Activated B cell treated with CpG ODN at 0.5 μM for 24 hours (primary cell): ENCODE measurements at places on chromosomes 7 and 10.

DNA sequence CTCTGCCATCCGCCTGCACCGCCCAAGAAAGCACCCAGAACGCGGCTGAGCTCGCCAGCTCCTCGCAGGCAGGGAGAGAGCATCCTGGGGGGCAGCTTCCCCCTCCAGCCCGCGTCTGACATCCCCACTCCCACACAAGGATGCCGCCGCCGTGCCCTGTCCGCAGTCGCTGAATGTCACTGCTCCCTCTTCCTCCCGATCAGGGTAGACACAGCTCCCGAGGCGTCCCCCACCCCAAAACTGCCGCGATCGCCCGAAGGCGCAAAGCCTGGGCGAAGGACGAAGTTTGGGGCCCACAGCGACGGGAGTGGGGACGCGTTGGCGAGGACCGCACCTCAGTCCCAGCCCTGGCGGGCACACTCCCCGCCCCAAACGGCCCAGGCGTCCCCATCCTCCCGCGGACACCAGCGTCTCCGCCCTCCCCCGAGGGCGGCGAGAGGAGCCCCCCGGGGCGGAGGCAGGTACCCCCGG is 1.5 kb upstream of the KAT6B start:
- peak; percentile 56 for DNase-seq

DNA sequence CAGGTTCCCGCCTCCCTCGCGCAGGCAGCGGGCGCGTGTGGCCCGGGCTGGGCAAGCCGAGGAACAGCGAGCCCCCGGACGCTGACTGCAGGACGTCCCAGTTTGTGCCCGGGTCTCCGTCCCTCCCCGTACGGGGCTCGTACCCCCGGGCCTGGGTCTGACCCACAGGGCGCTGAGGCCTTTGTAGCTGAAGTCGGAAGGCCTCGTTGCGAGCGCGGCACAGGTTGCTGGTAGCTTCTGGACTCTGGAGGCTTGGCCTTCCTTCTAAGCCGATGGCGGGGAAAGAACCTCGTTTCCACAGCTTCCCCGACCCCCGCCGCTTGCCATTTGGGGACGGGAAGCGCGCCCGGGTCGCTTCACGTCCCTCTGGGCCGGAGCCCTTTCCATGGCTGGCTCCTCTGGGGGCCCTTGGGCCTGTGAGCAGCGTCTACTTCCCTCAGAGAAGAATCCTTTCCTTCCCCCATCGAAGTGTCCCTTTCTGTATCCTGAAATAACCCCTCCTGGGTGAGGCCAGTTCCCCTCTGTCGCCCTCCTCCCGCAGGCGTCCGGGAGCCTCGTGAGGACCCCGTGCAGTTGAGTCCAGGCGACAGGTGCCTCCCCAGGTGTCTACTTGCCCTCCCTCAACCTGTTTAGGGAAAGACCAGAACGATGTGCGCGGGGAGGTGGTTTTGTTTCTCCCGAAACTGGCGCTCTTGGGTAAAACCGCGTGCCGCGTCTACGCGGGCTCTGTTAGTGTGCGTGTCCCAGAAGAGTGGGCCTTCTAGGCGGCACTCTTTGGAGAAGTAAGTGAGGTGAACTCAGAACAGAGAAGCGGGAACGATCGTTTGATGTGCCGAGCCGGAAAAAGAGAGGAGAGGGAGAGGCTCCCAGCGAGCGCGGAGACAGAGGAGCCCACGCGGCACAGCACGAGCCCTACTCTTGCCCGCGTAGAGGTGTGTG is 9.3 kb downstream of the EVX1 start:
- no peak for DNase-seq

GRCh38 chr7:118094044-118094443 is 89.9 kb upstream of the LSM8 start:
- DNase-seq, result no peak

DNA sequence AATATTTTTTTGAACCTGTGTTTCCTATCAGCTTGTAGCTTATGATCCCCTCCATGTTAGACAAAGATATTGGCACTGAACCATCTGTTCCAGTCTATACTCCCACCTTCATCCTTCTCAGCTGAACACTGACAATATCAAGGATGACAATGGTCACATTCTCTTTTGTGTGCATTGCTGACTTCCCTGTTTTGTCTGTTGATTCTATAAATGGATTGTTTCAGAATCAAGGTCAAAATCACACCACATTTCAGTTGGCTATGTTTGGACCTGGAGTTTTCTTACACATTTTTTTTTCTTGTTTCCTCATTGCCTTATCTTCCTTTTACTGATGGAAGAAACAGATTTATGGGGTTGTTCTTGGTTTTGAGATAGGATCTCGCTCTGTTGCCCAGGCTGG is 11.3 kb upstream of the SMURF1 start:
- no peak for DNase-seq

DNA sequence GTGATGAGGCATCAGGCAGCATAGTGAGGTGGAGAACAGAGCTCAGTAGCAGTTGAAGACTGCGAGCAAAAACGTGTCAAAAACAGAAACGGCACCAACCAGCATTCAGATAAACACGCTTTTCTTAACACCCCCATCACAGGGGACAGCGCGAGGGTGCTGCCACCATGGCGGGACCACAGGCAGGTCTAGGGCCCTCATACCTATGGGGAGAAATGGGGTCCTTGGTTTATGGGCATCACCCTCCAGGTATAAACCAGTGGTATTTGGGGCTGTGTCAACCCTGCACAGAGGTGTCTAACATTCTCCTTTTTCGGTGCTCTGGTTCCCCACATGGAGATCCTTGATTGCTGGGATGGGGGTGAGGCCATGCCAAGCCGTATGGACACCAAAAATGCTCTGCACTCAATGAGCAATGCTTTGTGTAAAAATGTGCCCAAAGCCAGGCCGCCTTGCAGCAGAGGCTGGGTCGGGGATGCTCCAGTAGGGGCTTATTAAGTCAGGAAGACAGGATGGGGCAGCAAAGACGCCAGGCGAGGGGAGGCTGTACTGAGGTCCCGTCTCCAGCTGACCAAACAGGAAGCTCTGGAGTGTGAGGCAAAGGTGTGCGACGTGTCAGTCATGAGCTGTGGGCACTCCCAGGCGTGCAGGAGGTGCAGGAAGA is 191.5 kb downstream of the WDR37 start:
- DNase-seq, result no peak

DNA sequence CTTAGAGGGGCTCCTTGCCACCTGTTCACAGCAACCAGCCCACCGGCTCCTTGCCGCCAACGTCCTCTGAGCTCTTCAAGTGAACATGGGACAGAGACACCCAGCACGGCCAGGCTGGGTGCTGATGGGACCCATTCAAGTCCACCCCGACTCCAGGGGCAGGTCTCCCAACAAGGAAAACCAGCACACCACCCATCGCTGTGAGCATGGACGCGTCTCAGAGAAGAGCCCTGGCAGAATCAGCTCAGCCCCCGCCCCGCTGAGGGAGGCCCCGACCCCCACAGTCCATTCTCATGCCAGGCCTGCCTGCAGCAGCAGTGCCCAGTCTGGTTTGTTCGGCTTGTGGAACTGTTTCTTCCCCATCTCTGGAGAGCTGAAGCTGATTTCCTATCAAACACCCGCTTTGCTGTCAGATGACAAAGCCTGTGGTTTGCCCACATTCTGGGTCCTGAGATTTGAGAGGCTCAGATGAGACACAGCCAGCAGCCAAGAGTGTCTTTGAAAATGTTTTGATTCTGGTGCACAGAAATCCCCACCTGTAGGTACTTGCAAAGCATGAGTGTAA is 216.6 kb downstream of the ZMYND11 start:
- no peak for DNase-seq

DNA sequence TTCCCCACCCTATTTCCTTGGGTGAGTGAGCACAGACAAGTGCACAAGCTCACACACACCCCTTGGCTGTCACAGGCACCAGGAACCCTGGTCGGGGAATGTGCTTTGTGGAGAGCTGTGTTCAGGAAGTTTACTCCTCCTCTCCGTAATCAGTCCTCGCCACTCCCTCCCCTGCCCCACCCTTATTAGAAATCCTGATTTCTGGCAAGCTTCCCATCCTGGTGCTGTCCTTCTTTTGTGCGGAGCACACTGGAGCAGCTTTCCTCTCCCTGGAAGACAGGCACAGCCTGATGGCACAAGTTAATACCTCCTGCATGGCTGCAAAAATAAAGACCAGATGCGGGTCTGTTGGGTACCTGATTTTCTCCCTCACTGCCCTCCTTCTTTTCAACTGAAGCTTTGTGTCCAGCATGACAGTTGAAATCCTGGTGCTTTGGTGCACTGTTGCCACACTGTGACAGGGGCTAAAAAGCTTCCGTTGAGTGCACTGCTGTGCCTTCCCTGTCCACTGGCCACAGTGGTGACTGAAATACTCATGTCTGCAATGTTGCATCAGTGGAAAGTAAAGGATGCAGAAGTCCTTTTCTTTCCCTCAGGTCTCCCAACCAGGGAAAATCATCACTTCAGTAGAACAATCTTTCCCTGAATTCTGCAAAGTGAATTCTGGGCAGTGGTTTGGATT is 55.0 kb downstream of the LRRC4 start:
- no peak for DNase-seq

- no peak for DNase-seq
Measured at GRCh38 chr7:2523461-2523936, 3.9 kb downstream of the LFNG start.

DNA sequence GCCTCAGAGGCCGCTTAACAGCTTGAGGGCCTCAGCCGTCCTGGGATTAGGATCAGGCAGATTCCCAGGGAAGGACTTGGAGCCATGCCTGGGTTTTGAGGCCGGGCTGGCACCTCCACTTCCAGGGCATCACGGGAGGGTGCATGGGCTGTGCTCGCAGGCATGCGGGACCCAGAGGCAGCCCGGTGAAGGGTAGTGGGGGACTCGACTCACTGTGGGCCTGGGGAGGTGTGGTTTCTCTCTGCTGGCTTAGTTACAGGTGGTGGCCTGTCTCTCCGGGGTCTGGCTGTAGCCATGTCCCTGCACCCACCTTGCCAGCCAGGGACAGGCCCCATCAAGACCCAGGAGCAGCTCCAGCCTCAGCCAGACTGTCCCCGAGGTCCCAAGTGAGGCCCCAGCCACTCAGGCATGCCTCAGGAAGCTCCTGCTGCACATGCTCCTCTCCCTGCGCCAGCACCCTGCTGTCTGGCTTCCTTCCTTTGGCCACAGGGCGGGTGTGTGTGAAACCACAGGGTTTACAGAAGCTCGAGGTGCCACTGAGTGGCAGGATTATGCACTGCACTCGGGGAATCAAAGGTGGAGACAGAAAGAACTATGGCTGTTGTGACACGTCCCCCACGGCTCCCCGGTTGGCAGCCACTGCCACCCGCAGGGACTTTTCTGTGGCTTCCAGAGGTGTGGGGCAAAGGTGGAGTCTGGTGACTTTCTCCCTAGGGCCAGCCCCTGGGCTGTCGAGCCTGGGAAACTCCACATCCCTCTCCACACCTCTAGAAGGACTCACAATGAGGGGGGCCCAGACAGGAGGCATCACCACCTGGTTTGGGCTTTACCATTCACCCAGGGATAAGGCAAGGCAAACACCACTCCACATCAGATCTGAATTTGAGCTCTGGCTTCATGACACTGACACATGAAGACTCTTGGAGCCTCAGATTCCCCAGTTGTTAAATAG is 19.7 kb downstream of the GOLGA7B start:
- DNase-seq, result no peak

GRCh38 chr10:13560597-13560996 is 26.2 kb upstream of the PRPF18 start:
- DNase-seq, result no peak

- peak; percentile 73 for DNase-seq
Measured at GRCh38 chr7:66557214-66558200, 71.2 kb upstream of the KCTD7 start.

DNA sequence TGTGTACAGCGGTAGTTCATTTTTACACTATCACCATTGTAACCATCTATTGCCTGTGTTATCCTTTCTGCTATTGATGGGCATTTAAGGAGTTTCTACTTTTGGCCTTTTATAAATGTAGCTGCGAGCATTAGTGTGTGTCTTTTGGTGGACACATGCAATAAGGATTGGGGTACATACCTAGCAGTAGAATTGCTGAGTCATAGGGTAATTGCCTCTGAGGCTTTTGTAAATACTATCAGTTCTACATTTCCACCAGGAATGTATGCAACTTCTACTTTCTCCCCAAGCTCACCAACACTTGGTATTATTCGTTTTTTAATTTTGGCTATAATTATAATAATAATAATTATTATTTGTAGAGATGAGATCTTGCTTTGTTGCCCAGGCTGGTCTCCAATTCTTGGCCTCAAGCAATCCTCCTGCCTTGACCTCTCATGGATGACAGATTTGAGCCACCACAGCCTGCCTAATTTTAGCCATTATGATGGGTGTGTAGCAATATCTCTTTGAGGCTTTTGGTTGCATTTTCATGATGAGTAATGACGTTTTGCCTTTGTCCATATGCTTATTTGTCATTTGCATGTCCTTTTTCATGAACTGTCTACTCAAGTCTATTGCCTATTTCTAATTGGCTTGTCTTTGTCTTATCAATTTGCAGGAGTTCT is 277.0 kb downstream of the ACTR3B start:
- DNase-seq, result no peak

DNA sequence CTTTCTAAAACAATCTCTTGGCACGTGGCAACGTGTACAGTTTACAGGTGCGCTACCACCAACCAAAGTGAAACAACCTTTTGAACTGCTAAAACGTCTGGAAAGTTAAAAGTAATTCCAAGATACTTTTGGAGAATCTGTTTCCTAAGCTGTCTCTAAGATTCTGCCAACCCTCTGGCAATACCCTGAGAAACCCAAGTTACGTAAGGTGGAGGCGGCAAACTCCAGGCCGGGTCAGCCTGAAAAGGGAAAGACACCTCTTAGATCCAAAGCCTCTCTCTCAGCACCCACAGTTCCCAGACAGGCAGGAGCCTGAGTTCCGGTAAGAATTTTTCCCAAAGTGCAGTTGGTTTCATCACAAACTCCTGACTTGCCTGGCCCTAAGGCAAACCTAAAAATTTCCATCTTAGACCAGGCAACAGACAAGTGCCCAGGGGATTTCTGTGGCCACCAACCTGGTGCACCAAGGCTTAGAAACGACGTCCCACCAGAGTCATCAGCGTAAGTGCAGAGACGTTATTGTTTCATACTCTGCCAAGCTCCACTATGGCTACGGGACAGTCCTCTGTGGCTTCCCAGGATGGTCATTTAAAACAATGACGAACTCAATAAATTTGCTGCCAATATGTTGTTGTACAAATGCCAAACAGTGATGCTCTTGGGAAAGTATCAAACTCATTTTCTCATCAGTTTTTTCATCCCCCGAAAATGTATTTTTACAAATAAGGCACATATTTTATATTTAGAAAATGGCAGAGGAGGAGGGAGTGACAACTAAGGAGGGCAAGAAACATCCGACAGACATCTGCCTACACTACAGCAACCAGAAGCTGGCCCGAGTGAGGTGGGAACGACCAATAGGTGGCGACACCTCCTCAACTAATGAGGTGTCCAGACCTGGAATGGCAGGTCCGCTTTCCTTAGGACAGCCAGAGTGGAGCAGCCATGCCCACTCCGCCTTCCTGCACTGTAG is 205.8 kb upstream of the FRMD4A start:
- DNase-seq, result no peak

DNA sequence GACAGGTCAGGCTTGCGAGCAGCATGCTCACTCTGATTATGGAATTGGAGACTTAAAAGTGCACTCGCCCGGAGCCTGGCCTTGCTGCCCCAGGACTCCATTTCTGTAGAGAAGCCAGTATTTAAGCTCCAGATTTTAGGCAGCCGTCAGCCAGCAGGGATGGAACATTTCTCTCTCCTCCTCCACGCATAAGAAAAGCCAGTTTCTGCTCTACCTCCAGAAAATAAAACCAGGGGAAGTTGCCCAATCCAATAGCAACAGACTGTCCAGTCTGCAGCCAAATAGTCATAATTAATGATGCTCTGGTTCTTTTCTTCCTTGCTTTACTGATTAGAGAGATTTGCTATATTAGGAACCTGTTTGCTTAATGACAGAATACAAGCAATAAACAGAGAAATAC is 203.2 kb downstream of the GFRA1 start:
- DNase-seq, result no peak

GRCh38 chr7:148079206-148080080 is 511.1 kb upstream of the C7orf33 start:
- no peak for DNase-seq

- no peak for DNase-seq
Measured at GRCh38 chr10:72329290-72330068, 25.2 kb downstream of the DNAJB12 start.
